ENCODE measurements at places on chromosomes 1 and 21.

DNA sequence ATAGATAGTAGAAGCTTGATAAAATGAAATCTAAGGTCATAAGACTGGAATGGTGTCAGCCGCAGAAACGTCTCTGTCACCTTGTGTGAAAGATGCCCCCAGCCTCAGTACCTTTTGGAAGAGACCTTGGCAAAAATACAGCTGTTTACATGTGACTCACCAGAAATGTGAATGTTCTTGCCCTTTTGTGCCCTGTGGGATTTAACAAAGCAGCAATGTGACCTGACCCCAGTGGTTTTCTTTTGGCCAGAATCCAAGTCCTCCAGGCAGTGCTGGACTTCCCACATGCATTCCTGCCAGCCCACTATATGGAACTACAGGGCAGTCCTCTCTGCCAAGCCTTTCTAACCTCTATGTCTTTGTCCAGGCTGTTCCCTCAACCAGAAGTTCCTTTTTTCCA is 27.2 kb upstream of the LRRC8C start:
- no peak for DNase-seq

DNA sequence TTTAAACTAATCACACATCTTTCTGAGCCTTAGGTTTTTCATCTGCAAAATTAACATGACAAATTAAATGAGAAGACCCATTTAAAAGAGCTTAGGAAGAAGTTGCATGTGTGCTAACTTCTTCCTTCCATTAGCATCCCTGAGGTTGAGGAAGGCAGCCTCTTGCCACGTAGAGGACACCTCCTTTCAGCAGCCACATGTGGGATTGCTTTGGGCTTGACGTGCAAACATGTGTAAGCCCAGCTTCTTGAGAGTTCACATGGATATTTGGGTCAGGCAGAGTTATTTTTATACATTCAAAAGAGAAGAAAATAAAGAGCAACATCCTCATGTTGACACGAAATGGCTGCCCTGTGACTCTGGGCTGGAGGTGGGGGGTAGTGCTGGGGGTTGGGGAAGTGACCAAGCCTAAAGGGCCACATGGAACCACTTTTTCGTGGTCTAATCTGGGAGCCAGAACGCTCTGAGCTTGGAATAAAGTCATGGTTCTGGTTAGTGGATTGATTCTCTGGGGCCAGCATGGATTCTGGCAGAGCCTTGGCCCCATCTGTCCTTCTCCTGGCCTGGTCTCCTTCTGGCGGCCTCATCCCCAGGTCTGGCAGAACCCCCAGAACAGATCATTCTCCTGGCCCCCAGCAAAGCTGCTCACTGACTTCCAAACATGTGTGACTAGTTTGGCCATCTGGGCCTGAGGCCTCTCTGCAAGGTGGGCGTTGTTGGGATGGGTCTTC is 137.1 kb upstream of the USP24 start:
- no peak for DNase-seq

- peak; percentile 21 for DNase-seq
These were observed 39.8 kb upstream of the ZC3H12A start for GRCh38 chr1:37434292-37435225.

- DNase-seq, result no peak
These were observed 1.9 kb downstream of the AKR7A2 start for GRCh38 chr1:19310061-19310460.

- DNase-seq, result no peak
These were observed 83.8 kb downstream of the STUM start for GRCh38 chr1:226632169-226632879.

Measured in substantia nigra (tissue), 51 donors.